ENCODE measurements at places on chromosomes 16 and 17.

GRCh38 chr17:48213797-48214196 is 106.2 kb downstream of the SNX11 start:
- DNase-seq = no peak

GRCh38 chr16:19605701-19606100 is 50.2 kb downstream of the VPS35L start:
- DNase-seq = no peak

DNA sequence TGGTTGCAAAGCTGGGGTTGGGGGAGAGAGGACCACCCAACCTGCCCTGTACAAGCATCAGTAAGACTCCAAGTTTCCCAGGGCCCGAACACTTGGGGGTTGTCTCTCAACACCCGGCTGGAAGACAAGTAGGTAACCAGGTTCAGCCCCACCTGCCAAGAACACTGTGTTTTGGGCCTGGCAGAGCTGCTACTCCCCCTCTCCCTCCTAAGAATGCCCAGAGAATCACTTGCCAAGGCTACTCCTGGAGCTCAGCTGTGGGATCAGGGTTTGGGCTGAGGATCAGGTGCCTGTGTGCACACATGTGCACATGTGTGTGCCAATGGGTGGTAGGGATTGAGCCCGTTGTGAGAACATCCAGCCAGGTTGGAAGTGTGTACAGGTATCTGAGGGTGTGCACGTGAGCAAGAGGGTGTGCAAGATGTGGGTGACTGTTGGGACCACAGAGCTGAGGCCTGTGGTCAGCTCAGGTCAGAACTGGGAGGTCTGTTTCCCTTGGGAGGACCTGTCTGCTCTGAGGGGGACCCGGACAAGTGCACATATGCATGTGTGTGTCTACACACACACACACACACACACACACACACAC is 2.3 kb downstream of the HSD11B2 start:
- no peak for DNase-seq

GRCh38 chr16:66662445-66663194 is 33.9 kb downstream of the CMTM4 start:
- DNase-seq = no peak
